Naive thymus-derived CD4-positive, alpha-beta T cell (primary cell): ENCODE measurements at places on chromosomes 6 and 20. TPM values are rescaled to one million over a fixed set of nuclear protein-coding genes. Genes with fewer than 3 reads are reported as not detected.

DNA sequence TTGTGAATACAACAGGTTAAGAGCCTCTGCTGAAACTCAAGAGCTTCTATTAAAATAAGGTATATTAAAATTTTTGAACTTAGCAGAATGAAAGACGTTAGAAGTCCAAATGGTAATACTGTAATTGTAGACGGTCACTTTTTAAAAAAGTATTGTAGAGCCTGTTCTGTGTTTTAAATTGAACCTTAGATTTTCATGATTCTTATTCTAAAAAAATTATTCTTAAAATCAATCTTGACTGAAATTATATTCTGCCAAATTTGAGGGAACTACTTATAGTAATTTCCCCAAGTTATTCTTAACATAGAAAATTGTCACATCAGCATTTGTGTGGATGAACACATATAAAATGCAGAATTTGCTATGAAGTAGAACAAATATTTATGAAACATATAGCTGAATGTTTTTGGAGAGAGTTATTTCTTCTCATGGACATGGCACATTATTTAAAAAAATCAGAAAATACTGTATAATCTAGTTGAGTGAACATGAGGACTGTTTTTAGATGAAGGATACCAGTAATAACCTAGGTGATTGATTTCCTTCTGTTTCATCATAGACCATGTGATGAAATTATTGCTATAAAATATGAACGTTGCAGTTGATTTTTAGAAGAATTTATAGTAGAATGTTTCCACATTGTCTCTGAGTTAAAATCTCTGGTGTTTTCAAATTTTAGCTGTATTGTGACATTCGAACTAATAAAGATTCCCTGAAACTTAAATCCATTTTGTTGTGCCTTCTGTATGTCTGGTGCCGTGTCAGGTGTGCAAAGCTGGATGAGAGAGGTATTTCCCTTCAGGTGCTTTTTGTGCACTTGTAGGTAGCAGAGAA is 2.8 kb downstream of the TBPL1 start:
- H3K27me3 ChIP-seq: no peaks in the 10 kb centered on the region
- H3K4me1 ChIP-seq: peaks cover 15% of the 10 kb centered on the region
- H3K4me3 ChIP-seq: no peak overlapping the region
- no peak for DNase-seq
- H3K36me3 ChIP-seq: peaks cover 7% of the 10 kb centered on the region
- H3K27ac ChIP-seq: no peak overlapping the region

SMOC2 gene
- not detected in 2 replicates for total RNA-seq

DNA sequence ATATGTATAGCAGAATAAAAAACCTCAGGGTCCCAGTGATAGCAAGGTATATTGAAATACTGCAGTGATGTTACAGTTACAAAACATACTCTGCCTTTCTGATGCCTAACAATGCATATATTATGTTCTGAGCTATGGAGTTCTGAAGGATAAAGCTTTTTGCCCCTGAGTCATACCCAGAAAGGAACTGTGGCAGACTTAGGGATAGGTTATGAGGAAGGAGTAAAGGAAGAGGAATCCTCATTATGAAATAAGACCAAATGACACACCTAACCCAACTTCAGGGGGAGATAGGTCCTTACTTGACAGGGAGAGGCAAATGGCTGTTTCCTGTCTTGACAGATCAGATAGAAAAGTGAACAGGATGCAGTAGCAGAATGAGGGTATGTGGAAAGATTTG is 940.6 kb upstream of the FLRT3 start:
- H3K4me1 ChIP-seq: no peaks in the 10 kb centered on the region
- H3K27me3 ChIP-seq: no peaks in the 10 kb centered on the region
- no peak overlapping the region for H3K27ac ChIP-seq
- H3K36me3 ChIP-seq: no peaks in the 10 kb centered on the region
- H3K4me3 ChIP-seq: no peak overlapping the region
- no peak for DNase-seq

PFDN6 gene
- 35.5 TPM for total RNA-seq

MCCD1 gene
- not detected in 2 replicates for total RNA-seq

GRCh38 chr20:49521356-49521755 is 38.9 kb upstream of the KCNB1 start:
- no peak overlapping the region for H3K27ac ChIP-seq
- H3K27me3 ChIP-seq: no peaks in the 10 kb centered on the region
- no peak for DNase-seq
- no peaks in the 10 kb centered on the region for H3K36me3 ChIP-seq

GRCh38 chr20:51653226-51653625 is 110.7 kb upstream of the NFATC2 start:
- H3K4me1 ChIP-seq: no peaks in the 10 kb centered on the region
- H3K4me3 ChIP-seq: no peak overlapping the region
- H3K27ac ChIP-seq: no peak overlapping the region
- no peaks in the 10 kb centered on the region for H3K36me3 ChIP-seq
- no peaks in the 10 kb centered on the region for H3K27me3 ChIP-seq

GRCh38 chr6:31321820-31322219 is 35.2 kb downstream of the HLA-B start:
- H3K4me3 ChIP-seq: no peak overlapping the region
- H3K27me3 ChIP-seq: no peaks in the 10 kb centered on the region
- no peaks in the 10 kb centered on the region for H3K36me3 ChIP-seq
- no peak for DNase-seq
